ENCODE measurements at places on chromosomes 5 and 9.

DNA sequence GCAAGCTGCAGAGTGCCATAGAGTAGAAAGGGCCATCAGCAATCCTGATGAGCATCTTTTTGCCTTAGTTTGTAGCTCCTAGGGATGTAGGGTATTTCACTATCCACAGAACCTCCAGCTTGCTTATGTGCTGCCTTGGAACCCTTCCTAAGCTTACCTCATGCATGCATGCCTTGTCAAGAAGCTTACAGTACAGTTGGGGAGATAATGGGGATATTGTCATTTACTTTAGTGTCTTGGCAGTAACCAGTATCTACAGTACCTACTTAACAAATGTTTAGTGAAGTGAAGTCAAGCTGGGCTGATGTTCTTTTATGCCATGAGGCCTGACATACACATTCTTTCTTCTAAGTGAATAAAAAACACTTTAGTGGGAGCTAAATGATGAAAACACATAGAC is 164.6 kb upstream of the PPP1R2B start:
- H3K27ac ChIP-seq, result no peak overlapping the region
- no peaks in the 10 kb centered on the region for H3K4me1 ChIP-seq
- H3K36me3 ChIP-seq, result no peaks in the 10 kb centered on the region
- DNase-seq, result no peak
- H3K27me3 ChIP-seq, result no peaks in the 10 kb centered on the region

- no peak overlapping the region for H3K4me3 ChIP-seq
- no peak overlapping the region for H3K27ac ChIP-seq
- H3K4me1 ChIP-seq, result no peaks in the 10 kb centered on the region
- H3K36me3 ChIP-seq, result no peaks in the 10 kb centered on the region
- H3K27me3 ChIP-seq, result no peaks in the 10 kb centered on the region
These were observed 47.5 kb downstream of the NLN start for GRCh38 chr5:65769539-65769938.

- H3K36me3 ChIP-seq, result no peaks in the 10 kb centered on the region
- H3K4me3 ChIP-seq, result no peak overlapping the region
- H3K27ac ChIP-seq, result no peak overlapping the region
- H3K4me1 ChIP-seq, result no peaks in the 10 kb centered on the region
These were observed 91.5 kb upstream of the TUT7 start for GRCh38 chr9:86445671-86446070.

GRCh38 chr5:155434681-155435080 is 421.1 kb downstream of the KIF4B start:
- no peak overlapping the region for H3K4me3 ChIP-seq
- no peaks in the 10 kb centered on the region for H3K27me3 ChIP-seq
- H3K36me3 ChIP-seq, result no peaks in the 10 kb centered on the region
- no peak for DNase-seq
- no peaks in the 10 kb centered on the region for H3K4me1 ChIP-seq
- H3K27ac ChIP-seq, result no peak overlapping the region

- peaks cover 33% of the 10 kb centered on the region for H3K4me1 ChIP-seq
- H3K4me3 ChIP-seq, result no peak overlapping the region
- no peaks in the 10 kb centered on the region for H3K27me3 ChIP-seq
- DNase-seq, result no peak
- H3K27ac ChIP-seq, result no peak overlapping the region
- H3K36me3 ChIP-seq, result peaks cover 5% of the 10 kb centered on the region
These were observed 2.0 kb upstream of the C5orf15 start for GRCh38 chr5:133970325-133970909.

GRCh38 chr9:132885720-132886333 is 7.1 kb downstream of the SPACA9 start:
- H3K27me3 ChIP-seq, result no peaks in the 10 kb centered on the region
- no peak for DNase-seq
- H3K27ac ChIP-seq, result no peak overlapping the region
- no peaks in the 10 kb centered on the region for H3K36me3 ChIP-seq

GRCh38 chr9:83403527-83404238 is 134.5 kb downstream of the FRMD3 start:
- H3K36me3 ChIP-seq, result no peaks in the 10 kb centered on the region
- H3K4me1 ChIP-seq, result peaks cover 14% of the 10 kb centered on the region
- no peak for DNase-seq
- no peak overlapping the region for H3K4me3 ChIP-seq

DNA sequence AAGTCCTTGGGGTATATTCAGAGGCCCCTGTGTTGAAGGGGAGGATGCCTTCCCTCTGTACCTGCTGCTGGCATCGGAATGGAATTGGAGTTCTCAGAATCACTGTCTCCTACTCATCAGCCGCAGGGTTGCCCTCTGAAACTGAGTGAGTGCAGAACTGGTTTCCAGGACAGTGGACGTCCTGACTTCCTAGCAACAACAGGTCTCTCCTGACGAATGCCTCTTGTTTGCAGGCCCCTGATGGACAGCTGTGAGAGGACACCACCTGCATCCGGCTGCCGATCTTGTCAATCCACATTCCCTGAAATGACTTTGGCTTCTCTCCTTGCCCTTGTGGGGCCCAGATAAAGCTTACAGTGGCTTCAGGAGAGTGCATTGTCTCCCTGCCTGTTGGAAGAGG is 274.5 kb downstream of the NSG2 start:
- no peaks in the 10 kb centered on the region for H3K27me3 ChIP-seq
- H3K4me3 ChIP-seq, result no peak overlapping the region
- no peak for DNase-seq
- H3K27ac ChIP-seq, result no peak overlapping the region

- H3K36me3 ChIP-seq, result no peaks in the 10 kb centered on the region
- H3K27me3 ChIP-seq, result no peaks in the 10 kb centered on the region
- no peaks in the 10 kb centered on the region for H3K4me1 ChIP-seq
- H3K27ac ChIP-seq, result no peak overlapping the region
- H3K4me3 ChIP-seq, result no peak overlapping the region
These were observed 326.7 kb upstream of the GRAMD2B start for GRCh38 chr5:126096442-126097006.

- H3K4me1 ChIP-seq, result no peaks in the 10 kb centered on the region
- H3K27ac ChIP-seq, result no peak overlapping the region
- H3K36me3 ChIP-seq, result no peaks in the 10 kb centered on the region
- H3K4me3 ChIP-seq, result no peak overlapping the region
- no peaks in the 10 kb centered on the region for H3K27me3 ChIP-seq
These were observed 61.8 kb downstream of the FBXO38 start for GRCh38 chr5:148445578-148445977.

Data from body of pancreas (tissue), 4 donors.